NCI-H748 treated with DMSO at 0.1 percent for 48 hours (cell line): ENCODE measurements at places on chromosomes 3 and 15.

DNA sequence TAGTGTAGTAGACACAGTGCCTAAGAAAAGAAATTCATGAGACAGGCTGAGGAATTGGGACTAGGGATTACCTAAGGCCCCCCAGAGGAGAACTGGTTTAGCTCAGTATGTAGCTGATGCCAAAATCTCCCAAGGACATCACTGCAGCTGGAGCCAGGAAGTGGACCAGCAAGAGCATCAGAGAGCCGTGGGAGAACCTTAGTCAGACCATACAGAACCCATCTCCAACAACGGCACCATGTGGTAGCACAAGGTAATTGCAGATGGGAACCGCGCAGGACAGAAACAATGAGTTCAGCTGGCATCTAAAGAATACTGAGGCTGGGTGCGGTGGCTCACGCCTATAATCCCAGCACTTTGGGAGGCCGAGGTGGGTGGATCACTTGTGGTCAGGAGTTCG lies 81.7 kb downstream of the WNT5A start:
- DNase-seq, result peak; percentile 47

GRCh38 chr3:97350971-97351370 lies 413.6 kb upstream of the ARL6 start:
- DNase-seq, result no peak

- DNase-seq, result no peak
These were observed 29.8 kb upstream of the ALDH1A3 start for GRCh38 chr15:100849855-100850218.

- no peak for DNase-seq
These were observed 686.3 kb downstream of the NTRK3 start for GRCh38 chr15:87570206-87570605.

- DNase-seq, result peak; percentile 17
These were observed 21.8 kb upstream of the KLHL6 start for GRCh38 chr3:183577346-183577745.

DNA sequence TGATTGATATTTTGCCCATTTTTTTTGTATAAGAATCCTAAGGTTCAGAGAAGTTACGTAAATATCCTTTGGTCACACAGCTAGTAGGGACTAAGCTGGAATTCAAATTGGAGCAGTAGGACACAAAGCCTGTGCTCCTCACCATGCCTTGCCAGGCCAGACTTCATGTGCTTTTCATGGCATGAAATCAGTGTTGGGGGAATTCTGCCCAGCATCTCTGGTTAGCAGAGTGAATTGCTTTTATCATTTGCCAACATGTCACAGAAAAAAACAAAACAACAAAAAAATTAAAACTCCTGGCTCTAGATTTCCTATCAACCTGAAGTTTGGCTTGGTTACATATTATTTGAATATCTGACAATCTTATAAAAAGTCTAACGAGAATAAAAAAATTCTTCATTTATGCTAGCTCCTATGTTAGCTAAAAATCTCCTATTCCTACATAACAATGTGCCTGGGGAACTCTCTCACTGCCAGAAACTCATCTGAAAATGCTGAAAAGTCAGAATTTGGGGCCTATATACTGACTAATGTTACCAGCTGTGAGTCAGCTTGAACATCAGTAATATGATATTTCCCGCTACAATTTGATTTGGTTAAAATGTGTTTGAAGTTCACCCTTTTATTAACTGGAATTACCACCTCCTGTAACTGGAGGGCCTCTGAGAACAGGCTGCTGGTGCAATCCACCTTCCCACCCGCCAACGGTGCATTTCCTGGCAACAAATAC lies 141.7 kb downstream of the TIGIT start:
- DNase-seq, result no peak

- DNase-seq, result no peak
These were observed 27.6 kb downstream of the ZNF860 start for GRCh38 chr3:32009101-32009500.

GRCh38 chr15:72307026-72307425 lies 12.9 kb downstream of the CELF6 start:
- no peak for DNase-seq

- no peak for DNase-seq
These were observed 107.5 kb upstream of the NSMCE3 start for GRCh38 chr15:29377161-29377560.

- DNase-seq, result no peak
These were observed 102.7 kb downstream of the PTPRG start for GRCh38 chr3:61664105-61664482.

GRCh38 chr15:85494048-85494777 lies 113.8 kb downstream of the AKAP13 start:
- DNase-seq, result no peak

DNA sequence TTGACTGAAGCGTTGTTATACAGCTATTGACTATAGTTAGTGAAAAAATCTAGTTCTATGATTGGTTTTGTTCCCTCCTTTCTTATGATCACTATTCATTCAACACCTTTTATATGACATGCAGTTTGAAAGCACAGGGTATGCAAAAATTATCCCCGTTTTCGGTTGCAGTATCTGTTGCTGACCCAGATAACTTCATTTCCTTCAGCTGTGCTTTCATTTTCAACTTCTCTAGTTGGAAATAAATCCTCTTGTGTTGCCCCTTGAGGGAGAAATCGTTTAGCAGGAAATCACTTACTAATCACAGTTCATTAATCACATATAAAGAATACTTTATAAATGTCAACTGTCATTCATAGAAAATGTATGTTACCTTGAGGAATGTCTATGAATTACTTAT lies 55.1 kb downstream of the MBNL1 start:
- DNase-seq, result no peak

DNA sequence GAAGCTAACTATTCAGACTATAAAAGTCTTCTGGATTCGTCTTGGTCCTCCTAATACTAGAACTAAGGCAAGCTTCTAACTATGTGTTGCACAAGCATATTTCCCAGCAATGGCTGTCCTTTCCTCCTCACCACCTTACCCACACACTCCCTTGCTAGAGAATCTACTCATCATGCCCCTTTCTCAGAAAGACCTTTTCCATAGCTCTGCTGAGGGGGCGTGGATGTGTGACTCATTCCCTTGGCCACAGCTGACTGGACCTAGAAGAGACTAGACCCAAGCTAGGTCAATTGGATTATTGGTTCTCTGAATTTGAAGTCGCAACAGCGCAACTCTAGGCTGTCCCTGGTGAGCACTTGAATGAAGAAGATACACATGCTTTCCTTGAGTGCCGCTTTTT lies 47.1 kb downstream of the ERC2 start:
- DNase-seq, result no peak

- DNase-seq, result no peak
These were observed 14.4 kb downstream of the ARHGEF3 start for GRCh38 chr3:56787258-56787775.

- no peak for DNase-seq
These were observed 89.9 kb upstream of the PRR23E start for GRCh38 chr3:127103080-127103479.

DNA sequence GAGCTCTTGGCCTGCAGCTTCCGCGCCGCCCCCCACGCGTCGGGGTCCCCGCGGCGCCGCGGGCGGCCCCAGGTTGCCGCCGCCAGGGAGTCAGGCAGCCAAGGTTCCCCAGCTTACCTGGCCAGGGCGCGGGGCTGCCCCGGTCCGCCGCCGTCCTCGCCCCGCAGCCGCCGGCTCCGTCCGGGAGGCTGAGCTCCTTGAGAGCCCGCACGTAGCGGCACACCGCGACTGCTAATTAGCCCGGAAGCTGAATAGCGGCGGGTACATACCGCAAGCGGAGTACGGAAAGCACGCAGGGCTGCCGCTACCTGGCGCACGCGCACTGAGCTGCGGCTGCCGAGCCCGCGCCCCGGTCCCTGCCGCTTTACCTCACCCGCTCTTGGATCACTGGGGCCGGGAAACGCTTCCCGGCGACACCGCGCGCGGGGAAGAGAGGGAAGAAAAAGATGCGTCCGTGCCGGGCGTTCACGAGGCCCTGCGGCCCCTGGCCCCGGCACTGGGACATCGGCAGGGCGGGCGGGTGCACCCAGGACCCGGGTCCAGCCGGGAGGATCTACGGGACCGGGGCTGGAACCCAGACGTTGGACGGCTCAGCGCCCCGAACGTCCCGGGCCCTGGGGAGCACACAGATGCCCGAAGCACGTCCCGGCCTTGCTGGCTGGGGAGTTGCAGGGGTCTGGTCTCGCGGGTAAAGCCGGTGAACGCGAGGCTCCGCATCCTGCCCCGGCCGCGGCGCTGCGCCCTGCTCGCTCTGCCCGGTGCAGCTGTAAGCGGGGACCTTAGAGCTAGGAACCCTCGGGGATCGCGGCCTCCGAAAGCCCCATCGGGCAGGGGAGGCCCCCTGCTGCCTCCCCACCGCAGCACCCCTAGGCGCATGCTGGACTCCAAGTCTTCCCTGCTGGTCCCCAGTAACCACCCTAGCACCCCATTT lies at the start of gene GOLGA8B:
Gene GOLGA8B (minus strand): TSS at position 253 of the 931 bp plus-strand sequence. CDS start 47,739 bp downstream, outside the sequence.
- peak; percentile 36 for DNase-seq

GRCh38 chr15:33201491-33202231 lies 7.1 kb upstream of the FMN1 start:
- peak; percentile 51 for DNase-seq

GRCh38 chr3:150371741-150372254 lies 36.3 kb upstream of the TSC22D2 start:
- no peak for DNase-seq

- no peak for DNase-seq
These were observed 313.4 kb upstream of the NECTIN3 start for GRCh38 chr3:110758208-110758607.

- DNase-seq, result no peak
These were observed 72.2 kb downstream of the DZIP3 start for GRCh38 chr3:108661699-108662098.

- DNase-seq, result peak; percentile 72
These were observed 891.5 kb downstream of the ROBO2 start for GRCh38 chr3:77931255-77932009.

GRCh38 chr15:48966595-48967301 lies 3.0 kb upstream of the SHC4 start:
- DNase-seq, result no peak

GRCh38 chr15:76460871-76461270 lies 124.3 kb downstream of the ISL2 start:
- DNase-seq, result no peak

GRCh38 chr3:53501178-53501577 lies 6.8 kb downstream of the CACNA1D start:
- no peak for DNase-seq

DNA sequence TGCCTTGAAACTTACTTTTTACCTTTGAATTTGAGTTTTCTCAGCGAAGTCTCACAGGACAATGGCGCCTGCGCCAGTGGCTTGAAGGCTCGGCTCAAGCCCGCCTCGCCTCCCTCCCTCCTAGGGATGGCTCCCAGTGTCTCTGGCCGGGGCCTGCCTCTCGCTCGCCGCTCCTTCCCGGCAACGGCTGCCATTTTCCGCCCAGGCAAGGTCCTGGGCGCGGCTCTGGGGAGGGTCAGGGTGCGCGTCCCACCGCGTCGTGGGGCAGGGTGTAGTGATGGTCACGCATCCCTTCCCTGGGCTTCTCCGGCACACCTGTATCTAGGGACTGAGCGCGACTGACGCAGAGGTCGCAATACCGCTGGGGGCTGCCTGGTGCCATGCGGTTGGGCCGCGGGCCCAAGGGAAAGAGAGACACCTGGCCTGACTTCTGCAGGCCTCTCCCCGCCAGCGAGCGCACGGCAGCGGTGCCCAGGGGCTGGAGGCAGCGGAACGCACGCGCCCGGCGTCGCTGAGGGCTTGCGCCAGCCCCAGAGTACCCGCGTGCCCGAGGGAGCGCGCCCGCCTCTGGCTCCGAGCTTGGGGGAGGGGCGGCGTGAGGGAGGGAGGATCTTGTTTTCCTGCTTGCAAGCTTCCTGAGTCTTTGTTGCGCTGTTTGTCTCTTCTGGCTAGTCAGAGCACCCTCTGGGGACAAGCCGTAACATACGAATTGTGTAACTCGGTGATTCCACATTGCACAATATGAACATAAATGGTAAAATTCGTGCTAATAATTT lies 20.7 kb upstream of the FEM1B start:
- DNase-seq, result peak; percentile 51

- no peak for DNase-seq
These were observed 764.8 kb upstream of the NR2F2 start for GRCh38 chr15:95565690-95566089.

GRCh38 chr15:36029606-36030210 lies 483.7 kb upstream of the DPH6 start:
- no peak for DNase-seq

- DNase-seq, result no peak
These were observed 174.9 kb upstream of the TOPAZ1 start for GRCh38 chr3:44066806-44067205.

DNA sequence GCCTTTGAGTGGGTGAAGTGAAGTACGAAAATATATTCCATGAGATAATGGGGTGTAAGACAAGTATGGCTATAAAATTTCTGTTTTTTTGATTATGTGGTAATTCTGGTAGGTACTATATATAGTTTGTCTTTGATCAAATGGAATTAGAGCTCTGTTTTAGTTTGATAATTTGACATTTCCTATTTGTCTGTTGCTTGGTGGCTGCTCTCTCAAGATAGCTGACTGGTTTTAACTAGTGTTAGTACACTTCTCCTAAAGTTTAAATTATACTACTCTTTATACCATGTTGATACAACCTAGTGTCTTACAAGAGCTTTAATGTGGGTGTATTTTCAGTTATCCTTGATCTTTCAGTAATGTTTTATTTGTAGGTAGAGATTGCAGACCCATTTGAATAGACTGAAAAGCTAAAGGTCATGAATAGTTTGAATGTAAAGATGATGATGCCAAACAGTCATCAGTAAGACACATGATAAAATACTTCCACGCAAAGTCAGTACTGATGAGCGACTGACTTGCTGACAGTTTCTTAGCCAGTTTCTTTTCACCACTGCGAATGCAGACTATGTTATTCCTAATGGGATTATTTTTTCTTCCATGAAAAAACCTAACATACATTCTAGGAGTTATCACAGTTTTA lies 15.2 kb downstream of the SACM1L start:
- DNase-seq, result no peak

DNA sequence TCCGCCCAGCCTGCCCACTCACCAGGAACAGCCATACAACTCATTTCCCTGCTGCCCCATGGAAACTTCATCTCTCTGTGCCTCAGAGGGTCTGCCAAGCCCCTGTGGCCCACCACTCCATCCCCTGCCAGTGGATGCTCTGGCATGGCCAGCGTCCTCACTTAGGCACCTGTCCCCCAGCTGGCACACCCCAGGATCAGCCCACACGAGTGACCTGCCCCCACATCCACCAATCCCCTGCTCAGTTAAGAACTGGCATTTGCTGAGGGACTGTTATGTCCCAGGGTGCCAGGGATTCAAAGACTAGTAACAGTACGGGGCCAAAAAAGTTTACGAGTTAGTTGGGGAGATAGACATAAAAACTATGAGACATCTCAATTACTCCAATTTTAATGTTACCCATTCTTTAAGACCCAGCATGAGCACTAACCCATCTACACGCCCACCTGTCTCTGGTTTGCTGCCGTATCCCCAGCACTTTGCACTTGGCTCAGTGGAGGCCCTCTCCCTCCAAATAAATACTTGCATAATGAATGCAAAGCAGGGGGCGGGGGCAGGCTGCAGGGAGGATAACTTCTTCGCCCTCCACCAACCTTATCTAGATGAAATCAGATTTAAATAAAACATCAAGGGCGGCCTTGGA lies 11.6 kb upstream of the BAHD1 start:
- DNase-seq, result no peak
